ENCODE measurements at places on chromosomes 7 and 10. TPM values are rescaled to one million over a fixed set of nuclear protein-coding genes. Genes with fewer than 3 reads are reported as not detected.

Gene KIF11
- total RNA-seq: 9.3 TPM

Gene PLEKHS1
- total RNA-seq: not detected

Gene SEC61G
- 202 TPM for total RNA-seq

Gene ODAD2
- total RNA-seq: 1.5 TPM

Gene CCDC7
- total RNA-seq: 2.6 TPM

Gene TSPAN33
- total RNA-seq: 1.9 TPM

Gene TMEM213
- total RNA-seq: not detected

Gene ASZ1
- total RNA-seq: not detected

Gene AOC1
- not detected for total RNA-seq

Gene INSYN2A
- total RNA-seq: 0.07 TPM

Gene CFAP46
- total RNA-seq: 0.33 TPM

Gene FOXP2
- not detected for total RNA-seq

Gene FEZF1
- not detected for total RNA-seq

Gene AHR
- 478 TPM for total RNA-seq

Gene HKDC1
- total RNA-seq: under 0.01 TPM

Gene OR6V1
- total RNA-seq: not detected

Gene RHOBTB1
- 3.1 TPM for total RNA-seq

Gene DENND2A
- total RNA-seq: 0.37 TPM

Gene CDH23
- total RNA-seq: 0.11 TPM

Gene KCNIP2
- 0.67 TPM for total RNA-seq

Gene KCNH2
- 1.5 TPM for total RNA-seq

Gene CLIP2
- total RNA-seq: 34.3 TPM

Gene HOXA6
- total RNA-seq: 4.7 TPM
